ENCODE measurements at places on chromosomes 3 and 15.

GRCh38 chr15:81950841-81951414 is 94.9 kb downstream of the MEX3B start:
- DNase-seq = no peak

DNA sequence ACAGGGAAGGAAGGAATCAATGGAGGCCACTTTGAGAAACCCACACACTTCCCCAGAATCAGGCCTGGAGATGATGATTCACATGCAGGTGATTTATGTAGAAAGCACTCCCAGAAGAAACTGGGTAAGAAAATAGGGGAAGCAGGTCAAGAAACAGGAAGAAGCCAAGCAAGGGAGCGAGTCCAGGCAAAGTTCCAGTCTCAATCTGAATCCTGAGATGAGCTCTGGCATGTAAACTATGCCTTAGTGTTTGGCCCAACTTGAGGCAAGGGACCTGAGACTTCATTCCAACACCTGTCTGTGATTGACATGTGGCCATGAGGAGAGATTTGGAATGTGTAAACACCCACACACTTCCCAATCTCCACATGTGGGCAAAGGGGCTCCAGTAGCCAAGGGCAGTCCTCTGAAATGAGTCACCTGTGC is 61.6 kb upstream of the CTNNB1 start:
- no peak for DNase-seq

GRCh38 chr15:84081391-84082168 is 154.0 kb upstream of the GOLGA6L4 start:
- DNase-seq = no peak

GRCh38 chr3:29775340-29775739 is 494.5 kb downstream of the RBMS3 start:
- DNase-seq = no peak

DNA sequence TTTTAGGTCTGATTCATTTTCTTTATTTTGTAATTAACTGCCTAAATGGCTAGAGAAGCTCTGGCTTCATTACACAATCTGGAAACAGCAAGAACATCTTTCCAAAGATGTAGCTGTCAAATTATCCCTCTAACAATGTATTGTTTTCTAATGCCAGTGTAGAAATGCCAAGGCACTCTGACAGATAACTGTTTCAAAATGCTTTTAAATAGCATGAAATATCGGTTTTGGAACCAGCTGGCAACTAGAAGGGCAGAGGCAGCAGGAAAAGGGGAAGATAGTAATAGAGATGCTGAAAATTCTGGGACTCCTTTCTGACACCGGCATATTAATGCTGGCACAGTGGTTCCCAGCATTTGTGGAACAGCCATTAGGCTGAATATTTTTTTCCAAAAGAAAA is 26.1 kb downstream of the MORC1 start:
- DNase-seq = no peak

DNA sequence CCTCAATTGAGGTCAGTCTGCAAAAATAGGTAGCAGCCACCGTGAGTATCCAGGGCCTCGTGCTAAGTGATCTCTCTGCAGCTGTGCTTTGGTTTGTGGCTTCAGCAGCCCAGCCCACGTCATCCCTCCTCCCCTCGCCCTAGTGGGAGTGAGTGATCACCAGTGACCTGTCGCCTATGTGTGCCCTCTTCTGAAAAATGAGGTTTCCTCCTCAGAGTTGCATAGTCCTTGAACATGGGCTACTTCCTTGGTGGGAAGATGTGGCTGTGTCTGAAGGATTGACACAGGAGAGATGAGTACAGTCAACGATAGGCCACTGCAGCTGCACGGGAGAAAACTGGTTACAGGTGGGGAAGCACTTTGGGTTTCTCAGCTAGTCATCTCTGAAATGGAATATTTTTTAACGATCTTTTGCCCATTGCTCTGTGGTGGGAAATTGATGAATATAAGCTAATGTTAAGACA is 144.8 kb upstream of the BHLHE40 start:
- peak; percentile 39 for DNase-seq

DNA sequence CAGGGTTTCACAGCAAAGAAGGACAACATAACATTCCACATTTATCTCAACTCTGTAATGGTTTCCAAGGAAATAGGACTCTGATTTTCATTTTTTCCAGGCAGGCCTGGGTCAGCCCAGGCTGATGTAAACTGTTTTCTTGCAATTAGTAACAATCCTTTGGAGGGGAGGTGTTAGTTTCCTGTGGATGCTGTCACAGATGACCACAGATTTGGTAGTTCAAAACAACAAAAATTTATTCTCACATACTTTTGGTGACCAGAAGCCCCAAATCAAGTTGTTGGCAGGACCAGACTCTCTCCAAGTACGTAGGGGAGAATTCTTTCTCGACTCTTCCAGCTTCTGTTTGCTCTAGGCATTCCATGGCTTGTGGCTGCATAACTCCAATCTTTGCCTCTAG is 88.0 kb downstream of the EDEM1 start:
- DNase-seq = no peak

GRCh38 chr3:122671553-122671952 is 9.1 kb upstream of the PARP14 start:
- DNase-seq = no peak

GRCh38 chr3:53989946-53990345 is 98.3 kb upstream of the SELENOK start:
- no peak for DNase-seq

- no peak for DNase-seq
Measured at GRCh38 chr3:113136071-113136470, 75.3 kb upstream of the BOC start.

- no peak for DNase-seq
Measured at GRCh38 chr3:149296972-149297371, 36.5 kb downstream of the TM4SF18 start.

GRCh38 chr3:151196434-151196833 is 6.6 kb downstream of the GPR171 start:
- DNase-seq = no peak

- no peak for DNase-seq
Measured at GRCh38 chr15:58378241-58379085, 53.3 kb upstream of the LIPC start.

DNA sequence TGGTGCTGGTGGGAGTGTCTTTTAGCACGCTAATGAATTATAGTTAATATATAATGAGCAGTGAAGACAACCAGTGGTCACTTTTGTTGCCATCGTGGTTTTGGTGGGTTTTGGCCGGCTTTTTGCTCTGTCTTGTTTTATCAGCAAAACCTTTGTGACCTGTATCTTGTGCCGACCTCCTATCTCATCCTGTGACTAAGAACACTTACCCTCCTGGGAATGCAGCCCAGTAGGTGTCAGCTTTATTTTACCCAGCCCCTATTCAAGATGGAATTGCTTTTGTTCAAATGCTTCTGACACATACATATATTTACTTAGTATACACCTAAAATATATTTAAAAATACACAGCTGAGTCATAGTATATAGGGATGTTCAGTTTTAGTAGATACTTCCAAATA is 770.3 kb downstream of the PDCD6IP start:
- DNase-seq = no peak

- no peak for DNase-seq
Measured at GRCh38 chr3:20142517-20142916, 43.5 kb downstream of the SGO1 start.

DNA sequence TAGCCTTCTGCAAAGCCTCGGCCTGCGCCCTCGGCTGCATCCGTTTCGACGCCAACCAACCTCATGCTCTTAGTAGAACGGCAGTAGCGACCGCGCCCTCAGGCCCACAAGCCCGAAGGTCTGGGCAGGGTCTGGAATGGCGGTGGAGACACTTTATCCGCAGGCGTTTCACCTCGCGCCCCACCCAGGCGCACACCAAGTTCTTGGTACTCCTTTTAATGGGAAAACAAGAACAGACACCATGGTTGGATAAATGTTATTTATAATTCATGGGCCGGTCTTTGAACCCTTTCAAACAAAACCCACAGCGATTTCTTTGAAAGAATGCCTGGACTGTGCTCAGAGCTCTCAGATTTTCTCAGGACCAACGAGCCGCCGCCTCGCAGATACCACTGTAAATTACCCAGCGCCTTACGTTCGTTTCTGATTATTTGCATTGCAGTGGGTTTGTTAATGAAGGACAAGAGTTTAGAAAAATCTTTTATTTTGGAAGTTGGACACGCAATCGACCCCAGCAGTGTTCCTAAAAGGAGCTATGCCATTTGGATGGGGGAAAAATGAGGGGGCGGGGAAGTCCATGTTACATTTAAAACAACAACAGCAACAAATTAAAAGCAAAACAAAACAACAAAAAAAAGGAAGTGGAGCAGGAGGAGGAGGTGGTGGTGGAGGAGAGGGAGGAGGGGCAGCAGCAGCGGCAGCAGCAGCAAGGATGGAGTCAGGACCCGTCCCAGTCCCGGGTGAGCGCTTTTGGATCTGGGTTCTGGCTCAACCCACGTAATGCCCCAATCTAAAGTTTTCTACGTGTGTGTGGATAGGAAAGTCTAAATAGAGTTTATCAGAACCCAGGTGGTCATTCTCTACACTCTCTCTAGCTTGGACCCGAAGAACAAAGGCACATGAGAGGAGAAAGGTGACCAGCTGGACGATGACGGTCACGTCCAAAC is 993 bp upstream of the ISL2 start:
- no peak for DNase-seq

DNA sequence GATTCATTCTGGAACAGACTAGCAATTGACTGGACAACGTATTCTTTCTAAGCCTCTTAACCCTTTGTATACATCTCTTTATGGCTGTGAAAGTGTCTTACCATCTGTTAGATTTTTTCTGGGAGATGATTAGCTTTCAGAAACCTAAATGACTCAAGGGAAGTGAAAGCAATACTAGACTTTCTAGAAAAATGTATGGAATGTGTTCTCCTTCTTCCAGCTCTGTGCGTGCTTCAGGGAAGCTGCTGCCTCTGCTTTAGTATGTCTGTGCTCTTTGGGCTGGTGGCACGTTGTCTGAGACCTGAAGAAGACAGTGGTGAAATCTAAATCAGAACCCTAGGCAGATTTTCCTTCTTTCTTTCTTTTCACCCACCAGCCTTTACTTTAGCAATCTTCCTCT is 89.5 kb downstream of the ITPR1 start:
- DNase-seq = no peak

DNA sequence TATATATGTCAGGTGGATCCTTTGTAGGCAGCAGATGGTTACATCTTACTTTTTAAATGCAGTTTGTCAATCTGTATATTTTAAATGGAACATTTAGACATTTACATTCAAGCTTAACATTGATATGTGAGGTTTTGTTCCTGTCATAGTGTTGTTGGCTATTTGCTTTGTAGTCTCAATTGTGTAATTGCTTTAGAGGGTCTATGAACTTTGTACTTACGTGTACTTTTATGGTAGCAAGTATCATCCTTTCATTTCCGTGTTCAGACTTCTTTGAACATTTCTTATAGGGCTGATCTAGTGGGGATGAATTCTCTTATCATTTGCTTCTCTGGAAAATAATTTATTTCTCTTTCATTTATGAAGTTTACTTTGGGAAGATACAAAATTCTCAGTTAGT is 656.0 kb downstream of the OTOL1 start:
- DNase-seq = no peak

- DNase-seq = no peak
Measured at GRCh38 chr3:160448845-160449635, 546 bp downstream of the TRIM59 start.

GRCh38 chr3:18153571-18154173 is 271.5 kb downstream of the SATB1 start:
- DNase-seq = no peak

DNA sequence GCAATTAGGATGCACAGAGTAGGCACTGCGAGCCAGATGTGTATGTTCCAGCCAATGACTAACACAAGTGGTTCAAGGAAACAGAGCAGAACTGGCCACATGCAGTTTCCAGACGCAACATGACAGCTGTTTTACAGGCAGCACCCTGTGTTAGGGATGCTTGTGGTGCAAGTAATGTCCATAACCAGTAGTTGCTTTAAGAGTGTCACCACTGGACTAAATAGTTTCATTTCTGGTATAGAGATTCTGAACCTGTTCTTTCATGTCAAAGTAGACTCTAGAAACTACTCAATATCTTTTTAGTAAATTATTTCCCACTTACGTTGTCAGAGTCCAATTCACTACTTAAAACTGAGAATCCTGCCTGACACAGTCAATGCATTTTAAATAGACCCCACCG is 14.5 kb upstream of the LPP start:
- no peak for DNase-seq

DNA sequence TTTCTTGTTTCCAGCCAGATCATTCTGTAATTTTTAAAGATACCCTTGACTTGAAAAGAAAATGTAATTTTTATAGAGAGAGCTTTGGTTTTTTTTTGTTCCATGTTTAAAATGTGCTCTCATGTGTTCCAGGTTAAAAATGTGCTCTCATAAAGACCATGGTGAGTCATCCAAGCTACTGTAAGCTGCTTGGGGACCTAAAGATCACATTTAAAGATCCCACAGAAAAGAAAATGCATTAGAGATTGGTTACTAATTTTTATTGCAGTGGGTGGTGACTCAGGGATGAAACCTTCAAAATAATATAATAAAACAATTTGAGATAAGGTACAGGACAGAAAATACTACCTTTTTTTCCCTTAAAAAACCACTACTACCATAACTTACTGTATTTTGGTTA is 11.0 kb downstream of the TCF12 start:
- no peak for DNase-seq

DNA sequence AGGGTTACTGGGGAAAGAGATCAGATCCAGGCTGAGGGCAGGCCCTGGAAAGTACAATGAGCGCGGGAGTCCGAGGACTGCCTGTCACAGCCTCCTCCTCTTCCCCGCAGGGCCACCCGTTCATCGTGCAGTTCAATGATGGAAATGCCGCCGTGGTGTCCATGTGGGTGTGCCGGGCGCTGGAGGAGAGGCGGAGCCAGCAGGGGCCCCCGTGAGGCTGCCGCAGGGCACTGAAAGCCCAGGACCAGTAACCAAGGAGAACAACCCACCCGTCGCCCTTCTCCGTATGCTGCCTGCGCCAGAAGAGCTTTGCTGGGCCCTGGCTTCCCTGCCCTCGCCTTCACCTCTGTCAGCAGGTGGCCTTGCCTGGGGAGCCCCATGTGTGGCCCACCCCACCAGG is 18.8 kb upstream of the SKOR1 start:
- no peak for DNase-seq

GRCh38 chr3:171258316-171258715 is 201.9 kb downstream of the TNIK start:
- no peak for DNase-seq

- no peak for DNase-seq
Measured at GRCh38 chr15:99953886-99954285, 220.6 kb upstream of the LYSMD4 start.

- DNase-seq = peak; percentile 62
Measured at GRCh38 chr15:74438721-74439316, 5.1 kb upstream of the SEMA7A start.

GRCh38 chr3:151630035-151630434 is 103.7 kb upstream of the AADACL2 start:
- DNase-seq = no peak

GRCh38 chr3:147034359-147034758 is 372.0 kb downstream of the ZIC4 start:
- DNase-seq = no peak

- no peak for DNase-seq
Measured at GRCh38 chr3:18027161-18027939, 284.9 kb upstream of the TBC1D5 start.

DNA sequence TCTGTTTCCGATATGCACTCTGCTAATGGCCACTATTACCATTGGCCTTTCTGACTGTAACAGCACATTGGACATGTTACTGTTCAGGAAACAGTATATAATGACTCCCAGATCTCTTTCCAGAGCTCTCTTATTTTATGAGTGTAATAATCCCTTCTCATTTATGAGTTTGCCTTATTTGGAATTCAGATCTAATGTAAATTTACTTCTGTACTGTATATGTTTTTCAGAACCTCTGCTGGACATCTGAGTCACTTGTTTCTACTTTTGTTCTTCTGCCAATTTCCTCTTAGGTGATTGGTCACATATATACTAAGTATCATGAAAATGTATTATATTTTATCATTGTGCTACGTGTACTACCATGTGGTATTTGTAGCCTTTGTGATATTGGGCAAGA is 30.5 kb downstream of the RSRC1 start:
- no peak for DNase-seq
